ENCODE measurements at places on chromosomes 13 and 19.

GRCh38 chr13:57734306-57734705 is 102.8 kb downstream of the PCDH17 start:
- DNase-seq: no peak

GRCh38 chr13:27370305-27370872 is 54.0 kb upstream of the GTF3A start:
- DNase-seq: no peak

DNA sequence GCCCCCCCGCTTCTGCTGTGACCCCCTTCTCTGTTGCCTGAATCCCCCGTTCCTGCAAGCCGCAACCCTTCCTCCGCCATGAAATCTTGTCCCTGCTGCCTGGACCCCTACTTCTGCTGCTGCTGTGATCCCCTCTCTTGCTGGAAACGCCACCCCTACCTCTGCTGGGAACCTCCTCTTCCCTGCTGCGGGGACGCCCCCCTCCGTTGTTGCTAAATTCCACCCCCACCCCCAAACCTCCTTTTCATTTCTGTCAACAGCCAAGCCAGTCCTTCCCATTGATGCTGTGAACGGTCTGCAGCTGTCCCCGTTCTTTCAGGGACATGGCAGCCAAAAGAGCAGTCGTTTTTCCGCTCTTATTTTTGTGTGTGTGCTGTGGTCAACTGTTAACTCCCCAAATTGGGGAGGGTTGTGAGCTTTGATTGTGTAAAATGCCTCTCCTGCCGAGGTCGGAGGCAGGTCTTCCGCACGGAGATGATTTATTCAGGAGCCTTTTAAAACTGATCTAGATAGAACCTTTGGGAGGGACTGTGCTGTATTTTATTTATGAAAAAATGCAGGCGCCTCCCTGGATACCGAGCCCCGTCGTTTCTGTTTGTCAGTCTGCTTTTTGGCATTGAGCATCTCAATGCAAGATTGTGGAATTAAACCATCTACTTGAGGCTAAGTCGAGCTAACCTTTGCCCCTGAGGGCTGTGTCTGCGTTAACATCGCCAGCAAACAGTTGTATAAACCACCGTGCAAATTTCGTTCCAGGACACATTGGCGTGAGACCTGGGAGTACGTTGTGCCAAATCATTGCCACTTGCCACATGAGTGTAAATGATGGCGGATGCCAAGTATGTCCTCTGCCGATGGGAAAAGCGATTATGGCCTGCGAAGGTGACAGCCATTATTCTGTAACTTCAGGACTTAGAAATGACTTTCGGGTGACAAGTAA is 27.9 kb upstream of the NDUFS7 start:
- DNase-seq: peak; percentile 36

GRCh38 chr13:90498096-90498495 is 849.4 kb upstream of the MIR17HG start:
- no peak for DNase-seq

- DNase-seq: no peak
Measured at GRCh38 chr19:46825731-46826055, 25.0 kb downstream of the AP2S1 start.
